ENCODE measurements at places on chromosomes 4 and X. TPM values are rescaled to one million over a fixed set of nuclear protein-coding genes. Genes with fewer than 3 reads are reported as not detected.

Gene FRAS1
- total RNA-seq = 20.0 TPM

Gene SATL1
- total RNA-seq = not detected

Gene TMEM33
- total RNA-seq = 30.4 TPM

Gene RPA4
- total RNA-seq = 0.65 TPM

Gene HAND2
- total RNA-seq = 11.2 TPM

Gene SMAD1
- total RNA-seq = 24.0 TPM

Measured in GM23248 (cell line).